Activated CD4-positive, alpha-beta T cell treated with anti-CD3 and anti-CD28 coated beads, Interleukin-2, amount 10 ng/mL, durations not matched to agents 24 days and 14 days (primary cell): ENCODE measurements at places on chromosomes 6 and 20.

DNA sequence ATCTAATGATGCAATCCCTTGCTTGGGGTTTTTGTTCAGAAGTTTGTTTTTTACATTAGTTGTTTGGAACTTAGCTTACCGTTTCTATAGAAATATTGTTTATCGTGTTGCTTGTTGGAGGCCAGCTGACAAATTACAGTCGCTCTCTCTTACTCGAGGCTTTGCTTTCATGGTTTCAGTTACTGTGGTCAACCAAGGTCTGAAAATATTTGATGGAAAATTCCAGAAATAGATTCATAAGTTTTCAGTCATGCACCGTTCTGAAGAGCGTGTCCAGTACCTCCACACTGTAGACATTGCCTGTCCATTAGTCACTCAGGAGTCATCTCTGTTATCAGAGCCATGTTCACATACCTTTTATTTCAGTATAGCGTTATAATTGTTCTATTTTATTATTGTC is 47.9 kb downstream of the DEK start:
- DNase-seq, result no peak

GRCh38 chr6:30044630-30045029 is 16.4 kb upstream of the POLR1H start:
- no peak for DNase-seq

- DNase-seq, result no peak
Observed at GRCh38 chr6:113825781-113826180, 31.4 kb upstream of the MARCKS start.

- no peak for DNase-seq
Observed at GRCh38 chr6:145227593-145227992, 507.7 kb downstream of the EPM2A start.

- no peak for DNase-seq
Observed at GRCh38 chr6:2510316-2510715, 240.4 kb downstream of the MYLK4 start.

GRCh38 chr6:100117680-100118079 is 123.7 kb upstream of the MCHR2 start:
- DNase-seq, result no peak

DNA sequence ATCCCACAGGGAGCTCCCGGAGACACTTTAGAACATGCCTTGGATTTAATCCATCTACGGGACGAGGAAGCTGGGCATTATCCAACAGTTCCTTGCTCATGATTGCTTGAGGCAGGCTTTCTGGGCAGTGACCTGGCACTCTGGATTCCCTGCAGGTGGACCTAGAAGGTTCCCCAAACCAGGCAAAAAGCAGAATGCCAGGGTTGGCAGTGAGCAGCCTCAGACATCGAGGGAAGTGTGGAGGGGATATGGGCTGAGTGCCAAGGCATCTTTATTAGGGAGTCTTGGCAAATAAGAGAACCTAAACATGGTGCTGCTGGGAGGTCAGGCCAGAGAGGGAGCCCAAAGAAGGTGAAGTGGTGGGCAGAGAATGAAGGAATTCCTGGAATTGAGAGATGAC is 158.5 kb downstream of the CD83 start:
- no peak for DNase-seq

DNA sequence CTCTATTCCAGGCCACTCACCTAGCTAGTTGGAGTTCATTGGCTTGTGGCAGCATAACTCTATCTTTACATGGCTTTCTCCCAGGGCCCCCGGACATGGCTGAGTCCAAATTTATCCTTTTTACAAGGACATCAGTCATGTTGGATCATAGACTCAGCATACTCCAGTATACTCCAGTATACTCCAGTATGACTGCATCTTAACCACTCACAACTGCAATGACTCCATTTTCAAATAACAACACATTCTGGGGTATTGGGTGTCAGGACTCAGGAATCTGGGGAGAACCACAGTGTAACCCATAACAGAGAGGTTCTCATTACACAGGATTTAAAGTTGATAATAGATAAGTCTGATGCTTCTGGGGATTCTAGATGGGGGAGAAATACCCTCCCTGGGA is 53.8 kb upstream of the TSHZ2 start:
- DNase-seq, result no peak

DNA sequence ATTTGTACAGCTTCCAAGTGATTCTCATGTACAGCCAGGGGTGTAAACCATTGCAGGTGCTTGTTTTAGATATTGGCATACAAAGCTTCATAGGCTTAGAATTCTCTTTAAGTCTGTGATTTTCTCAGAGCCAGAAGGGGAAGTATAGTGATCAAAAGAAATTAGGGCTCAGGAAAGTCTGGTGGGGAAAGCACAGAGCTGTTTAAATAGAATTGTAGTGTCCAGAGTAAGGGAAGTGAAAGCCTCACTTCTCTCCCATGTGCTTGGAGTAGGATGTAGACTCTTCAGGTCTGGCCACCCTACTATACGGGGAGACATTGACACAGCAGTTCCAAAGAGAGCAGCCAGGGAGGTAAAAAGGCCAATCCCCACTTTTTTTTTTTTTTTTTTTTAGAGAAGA is 10.4 kb downstream of the GCNT2 start:
- no peak for DNase-seq
